ENCODE measurements at places on chromosomes 6 and 20.

DNA sequence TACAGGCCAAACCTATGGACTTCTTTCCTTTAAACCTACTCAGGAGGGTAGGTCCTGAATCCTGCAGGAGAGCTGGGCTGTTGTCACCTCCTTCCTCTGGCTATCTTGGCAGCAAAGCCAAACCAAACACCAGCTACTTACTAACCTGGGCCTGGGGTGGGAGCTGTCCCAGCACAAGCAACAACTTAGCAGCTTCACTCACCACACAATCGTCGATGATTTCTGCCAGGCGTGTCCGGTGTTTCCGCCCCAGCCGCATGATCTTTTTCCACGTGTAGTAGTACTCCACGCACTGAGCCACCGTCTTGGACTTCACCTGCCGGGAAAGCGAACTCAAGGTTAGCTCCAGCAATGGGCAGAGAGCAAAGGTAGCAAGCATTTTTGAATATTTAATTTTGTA is 25.4 kb upstream of the MRPS10 start:
- no peak for DNase-seq

DNA sequence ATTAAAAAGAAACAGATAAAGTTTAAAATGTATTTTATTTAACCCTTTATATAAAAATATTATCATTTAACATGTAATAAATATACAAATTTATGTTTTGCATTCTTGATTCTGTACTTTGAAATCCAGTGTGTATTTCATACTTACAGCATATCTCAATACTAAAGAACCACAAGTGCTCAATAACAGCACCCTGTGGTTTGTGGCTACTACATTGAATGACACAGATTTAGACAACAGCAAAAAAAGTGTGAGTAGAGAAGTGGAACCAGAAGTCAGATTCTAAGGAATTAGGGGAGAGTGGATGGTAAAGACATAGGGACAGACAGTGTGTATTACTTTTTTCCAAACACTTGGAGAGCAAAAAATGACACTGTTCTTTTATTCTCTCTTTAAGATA is 524.5 kb downstream of the BMP2 start:
- DNase-seq = no peak

- no peak for DNase-seq
Observed at GRCh38 chr20:47951521-47951971, 166.3 kb upstream of the SULF2 start.

DNA sequence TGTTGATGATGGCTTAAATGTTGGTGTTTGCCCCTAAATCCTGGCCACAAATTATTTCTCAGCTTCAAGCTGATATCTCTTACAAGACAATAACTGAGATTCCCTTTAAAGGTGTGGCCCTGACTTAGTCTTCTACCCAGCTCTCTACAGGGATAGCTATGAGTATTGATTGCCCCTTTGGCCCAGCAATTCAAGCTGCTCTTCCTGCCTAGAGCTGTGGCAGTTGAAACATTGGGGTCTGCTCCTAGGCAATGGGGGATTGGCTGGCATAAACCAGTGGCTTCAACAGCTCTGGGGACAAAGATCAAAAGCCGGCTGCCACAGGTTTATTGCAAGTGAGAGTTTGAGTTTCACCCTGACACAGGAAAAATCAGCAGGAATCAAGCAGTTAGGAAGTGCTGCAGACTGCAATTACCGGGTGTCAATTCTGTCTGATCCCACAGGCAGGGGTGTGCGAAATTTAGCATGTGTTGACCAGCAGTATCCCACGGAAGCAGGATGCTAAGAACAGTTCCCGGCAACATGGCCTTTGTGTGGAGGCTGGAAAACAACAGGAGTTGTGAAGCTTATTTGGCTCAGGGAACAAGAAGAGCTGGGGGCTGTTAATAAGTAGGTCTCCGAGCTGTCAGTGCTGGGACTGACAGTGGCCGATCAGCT is 66.2 kb upstream of the IYD start:
- no peak for DNase-seq

- DNase-seq = no peak
Observed at GRCh38 chr6:19692506-19693298, 144.5 kb upstream of the ID4 start.

DNA sequence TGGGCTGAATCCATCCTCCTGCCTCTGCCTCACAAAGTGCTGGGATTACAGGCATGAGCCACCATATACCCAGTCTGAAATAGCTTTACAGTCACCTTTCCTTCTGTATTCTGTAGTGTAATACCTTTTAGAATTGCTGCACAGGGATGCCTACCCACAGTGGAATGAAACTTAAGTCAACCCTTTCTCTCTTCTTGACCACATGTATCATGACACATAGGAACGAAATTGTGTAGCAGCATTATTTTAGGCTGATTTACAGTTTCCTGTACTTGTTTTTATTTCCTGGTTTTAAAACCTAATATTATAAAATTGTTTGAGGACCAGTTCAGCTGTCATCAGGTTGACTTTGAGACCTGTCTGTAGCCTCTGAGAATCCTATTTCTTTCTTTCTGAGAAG is 297.8 kb downstream of the ZFAND3 start:
- DNase-seq = no peak

GRCh38 chr6:161152907-161153662 is 120.8 kb downstream of the AGPAT4 start:
- DNase-seq = no peak

DNA sequence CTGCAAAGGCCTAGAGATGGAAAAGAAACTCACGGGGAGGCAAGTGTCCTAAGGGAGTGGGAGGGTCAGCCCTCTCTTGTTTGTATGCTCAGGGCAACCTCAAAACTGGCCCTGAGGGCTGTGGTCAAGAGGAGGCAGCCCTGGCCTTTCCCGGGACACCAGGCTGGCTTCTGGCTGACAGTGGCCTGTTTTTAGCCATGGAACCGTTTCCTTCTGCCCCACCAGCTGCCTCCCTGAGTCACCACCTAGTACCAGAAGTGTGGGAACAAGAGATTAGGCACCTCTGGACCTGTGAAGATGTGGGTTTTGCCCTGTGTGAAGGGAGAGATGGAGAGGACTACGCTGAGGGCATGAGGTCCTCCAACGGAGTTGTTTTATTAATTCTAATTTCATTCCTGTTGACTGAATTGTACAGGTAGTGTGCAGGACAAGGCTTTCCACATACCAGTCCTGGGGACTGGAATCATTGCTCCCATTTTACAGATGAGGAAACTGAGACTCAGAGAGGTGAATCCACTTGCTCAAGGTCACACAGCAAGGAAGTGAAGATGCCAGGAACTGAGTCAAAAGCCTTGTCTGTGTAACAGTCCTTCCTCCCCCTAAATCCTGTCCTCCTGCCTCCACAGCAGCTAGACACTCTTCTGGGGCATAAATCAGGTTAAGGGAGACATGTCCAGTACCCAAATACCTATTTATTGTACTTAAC is 5.5 kb downstream of the FOXS1 start:
- DNase-seq = no peak

DNA sequence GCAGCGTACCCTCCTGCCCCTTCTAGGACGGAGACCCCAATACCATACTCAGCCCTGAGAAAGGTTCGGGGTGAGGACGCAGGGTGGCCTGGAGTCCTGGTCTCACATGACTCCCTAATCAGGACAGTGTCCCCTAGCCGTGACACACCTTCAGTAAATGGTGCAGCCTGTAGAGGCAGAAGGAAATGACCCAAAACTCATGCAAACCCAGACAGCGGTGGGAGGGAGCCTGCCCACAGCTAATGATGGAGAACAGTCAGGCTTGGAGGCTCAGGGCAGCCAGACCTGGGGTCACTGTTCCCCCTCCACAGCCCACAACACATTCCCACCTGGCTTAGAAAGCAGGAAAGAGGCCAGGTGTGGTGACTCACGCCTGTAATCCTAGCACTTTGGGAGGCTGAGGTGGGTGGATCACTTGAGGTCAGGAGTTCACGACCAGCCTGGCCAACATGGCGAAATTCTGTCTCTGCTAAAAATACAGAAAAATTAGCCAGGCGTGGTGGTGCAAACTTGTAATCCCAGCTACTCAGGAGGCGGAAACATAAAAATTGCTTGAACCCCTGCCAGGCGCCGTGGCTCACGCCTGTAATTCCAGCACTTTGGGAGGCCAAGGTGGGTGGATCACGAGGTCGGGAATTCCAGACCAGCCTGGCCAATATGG is 8.8 kb upstream of the HMGA1 start:
- DNase-seq = no peak

DNA sequence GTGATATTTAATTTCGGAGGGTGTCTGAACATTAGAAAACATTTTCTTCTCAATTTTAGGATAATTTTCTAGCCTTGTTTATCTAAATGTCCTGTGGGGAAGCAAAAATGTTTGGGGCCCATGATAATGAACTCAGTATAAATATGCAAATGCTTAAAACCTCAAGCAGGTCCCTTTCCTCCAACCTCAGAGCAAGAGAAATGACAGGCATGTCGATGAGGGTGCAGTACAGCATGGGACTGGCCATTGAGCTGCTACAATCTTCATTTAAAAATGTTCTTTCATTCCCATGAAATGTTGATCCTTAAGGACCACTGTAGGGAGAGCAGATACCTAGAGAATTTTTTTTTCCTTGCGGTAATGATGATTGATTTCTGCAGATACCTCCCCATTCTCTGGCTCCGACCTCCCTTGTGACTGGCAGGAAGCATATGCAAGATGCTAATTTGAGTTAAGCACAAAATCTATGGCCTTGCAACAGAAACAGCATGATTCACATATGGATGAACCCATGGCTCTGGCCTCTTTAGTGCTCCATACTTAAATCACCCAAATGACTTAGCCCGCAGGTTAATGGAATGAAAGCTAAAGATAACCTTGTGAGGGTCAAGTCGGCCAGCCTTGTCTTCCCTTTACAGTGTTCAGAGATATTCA is 243.3 kb downstream of the SOX4 start:
- no peak for DNase-seq

GRCh38 chr6:68915586-68915985 is 280.5 kb downstream of the ADGRB3 start:
- DNase-seq = no peak

DNA sequence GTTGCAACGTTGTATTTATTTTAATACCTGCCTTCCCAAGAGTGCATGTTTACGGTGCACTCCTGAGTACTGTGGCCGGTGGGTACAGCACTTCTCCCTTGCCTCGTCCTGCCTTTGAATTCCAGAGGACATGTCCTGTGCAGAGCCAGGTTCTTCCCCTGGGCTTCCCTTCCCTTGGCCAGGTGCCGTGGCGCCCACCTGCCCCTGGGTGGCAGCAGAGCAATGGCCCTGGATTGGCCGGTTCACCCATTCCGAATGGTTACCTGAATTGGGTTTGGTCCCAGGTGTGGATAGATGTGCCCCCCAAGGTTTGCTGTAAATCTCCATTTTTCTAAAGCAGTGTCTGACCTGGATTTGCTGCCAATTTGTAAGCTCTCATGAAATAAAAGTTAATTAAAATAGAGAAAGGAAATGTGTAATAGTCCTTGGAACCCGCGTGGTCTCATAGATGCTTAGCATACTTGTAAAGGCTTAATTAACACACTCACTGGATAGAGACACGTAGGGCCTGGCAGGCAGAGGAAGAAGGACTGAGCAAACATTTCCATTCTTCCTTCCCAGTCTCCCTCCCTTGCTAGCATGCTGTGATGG is 40.6 kb downstream of the DTD1 start:
- DNase-seq = no peak

DNA sequence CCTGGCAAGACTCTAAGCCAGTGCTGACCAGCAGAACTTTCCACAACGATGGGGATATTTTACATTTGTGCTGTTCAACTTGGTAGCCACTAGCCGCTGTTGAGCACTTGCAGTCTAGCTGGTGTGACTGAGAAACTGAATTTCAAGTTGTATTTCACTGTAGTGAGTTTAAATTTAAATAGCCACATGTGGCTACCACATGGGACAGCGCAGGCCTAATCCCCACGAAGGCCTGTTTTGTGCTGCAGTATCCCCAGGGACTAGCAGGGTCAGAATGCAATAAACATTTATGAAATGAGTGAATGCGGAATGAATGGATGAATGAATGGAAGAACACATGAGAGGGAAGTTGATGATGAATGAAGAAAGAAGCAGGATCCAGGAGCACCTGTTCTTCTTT is 115.8 kb downstream of the TRERF1 start:
- DNase-seq = no peak

- DNase-seq = no peak
Observed at GRCh38 chr20:60512443-60512842, 554.2 kb downstream of the CDH26 start.

- no peak for DNase-seq
Observed at GRCh38 chr6:118577972-118578371, 29.9 kb downstream of the PLN start.

- DNase-seq = no peak
Observed at GRCh38 chr6:169843110-169843509, 91.7 kb downstream of the ERMARD start.

DNA sequence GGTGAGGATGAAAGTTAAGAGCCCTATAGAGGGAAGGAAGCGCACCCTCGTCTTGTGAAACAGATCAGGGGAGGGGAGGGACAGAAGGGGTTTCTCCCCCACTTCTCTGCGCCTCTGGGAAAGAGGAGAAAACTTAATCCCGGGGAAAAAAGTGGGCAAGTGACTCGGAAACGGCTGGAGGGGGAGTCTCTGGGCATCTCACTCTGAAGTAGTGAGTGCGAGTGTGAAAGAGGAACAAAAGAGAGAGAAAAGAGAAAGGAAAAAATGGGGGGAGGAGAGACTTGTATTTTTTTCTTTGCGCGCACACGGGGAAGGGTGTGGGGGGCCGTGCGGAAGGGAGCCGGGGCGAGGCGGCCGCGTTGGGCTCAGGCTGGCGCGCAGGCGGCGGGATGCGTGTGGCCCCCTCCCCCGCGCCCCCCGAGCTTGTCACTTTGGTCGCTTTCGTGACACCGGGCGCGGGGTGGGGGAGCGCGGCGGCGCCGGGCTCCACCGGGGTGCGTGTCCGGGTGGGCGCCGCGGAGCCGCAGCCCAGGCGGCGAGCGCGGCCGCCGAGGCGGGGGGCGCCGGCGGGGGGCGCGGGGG is 454 bp downstream of the L3MBTL3 start:
- DNase-seq = no peak

DNA sequence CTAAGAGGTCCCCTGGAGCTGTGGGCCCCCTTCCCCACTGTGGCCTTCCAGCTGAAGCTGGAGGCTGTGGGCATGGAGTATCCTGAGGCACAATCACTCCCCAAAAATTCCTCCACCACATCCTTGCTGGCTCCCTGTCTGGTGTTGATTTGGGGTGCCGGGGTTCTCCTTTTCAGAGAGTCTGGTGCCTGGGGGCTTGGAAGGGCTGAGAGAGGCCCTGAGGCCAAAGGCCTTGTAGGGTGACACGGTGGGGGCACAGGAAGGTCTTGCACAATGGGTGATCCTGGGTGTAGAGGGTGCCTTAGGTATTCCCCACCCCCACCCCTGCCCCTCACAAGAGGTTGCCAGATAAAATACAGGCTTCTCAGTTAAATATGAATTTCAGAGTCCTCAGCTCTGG is 33.2 kb upstream of the VEGFA start:
- DNase-seq = no peak

- DNase-seq = no peak
Observed at GRCh38 chr20:11918391-11918845, 725 bp downstream of the BTBD3 start.

GRCh38 chr6:130183271-130184222 is 39.2 kb downstream of the SAMD3 start:
- DNase-seq = no peak

GRCh38 chr6:113160306-113161017 is 696.7 kb upstream of the MARCKS start:
- DNase-seq = no peak

- no peak for DNase-seq
Observed at GRCh38 chr6:49982046-49982445, 12.6 kb upstream of the DEFB113 start.
